ENCODE measurements at places on chromosomes 5 and 9.

- ATAC-seq = no peak
These were observed 21.7 kb downstream of the EXOSC2 start for GRCh38 chr9:130715270-130715669.

- ATAC-seq = no peak
These were observed 557.9 kb upstream of the GRAMD2B start for GRCh38 chr5:125865166-125865815.

- ATAC-seq = no peak
These were observed 94.2 kb downstream of the TLE4 start for GRCh38 chr9:79665931-79666330.

DNA sequence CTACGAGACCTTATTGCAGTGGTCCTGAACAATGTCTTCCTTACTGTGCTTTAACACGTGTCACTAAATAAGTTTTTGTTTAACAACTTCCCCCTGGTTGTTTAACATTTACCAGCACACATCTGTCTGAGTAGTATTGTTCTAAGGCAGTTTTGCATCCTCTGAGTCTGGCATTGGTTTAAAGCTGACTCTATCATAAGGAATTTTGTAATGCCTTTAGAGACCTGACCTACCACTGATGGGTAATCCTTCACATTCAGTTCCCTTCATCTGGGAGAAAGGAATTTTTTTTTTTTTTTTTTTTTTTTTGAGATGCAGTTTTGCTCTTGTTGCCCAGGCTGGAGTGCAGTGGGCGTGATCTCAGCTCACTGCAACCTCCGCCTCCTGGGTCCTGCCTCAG, 20.0 kb upstream of the PCAT7 start:
- peak; percentile 42 for ATAC-seq

DNA sequence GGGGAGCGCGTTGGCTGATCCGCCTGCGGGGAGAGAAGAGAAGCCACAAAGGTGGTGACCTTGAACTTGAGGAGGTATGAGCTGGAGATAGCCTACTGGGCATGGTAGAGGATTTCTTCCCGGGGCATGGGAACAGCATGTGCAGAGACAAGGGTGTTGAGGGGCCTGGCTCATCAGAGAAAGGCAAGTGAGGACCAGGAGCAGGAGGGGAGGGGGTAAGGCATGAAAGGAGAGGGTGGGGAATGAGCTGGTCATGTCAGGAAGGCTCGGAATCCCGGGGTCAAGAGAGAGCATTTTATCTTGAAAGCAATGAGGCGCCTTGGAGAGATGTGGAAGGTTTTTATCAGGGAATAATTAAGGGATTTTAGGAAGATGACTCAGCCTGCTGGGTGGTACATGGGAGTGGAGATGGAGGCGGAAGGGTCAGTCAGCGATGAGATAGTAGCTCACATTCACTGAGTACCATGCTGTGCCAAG, 121.1 kb downstream of the LHX2 start:
- peak; percentile 55 for ATAC-seq

DNA sequence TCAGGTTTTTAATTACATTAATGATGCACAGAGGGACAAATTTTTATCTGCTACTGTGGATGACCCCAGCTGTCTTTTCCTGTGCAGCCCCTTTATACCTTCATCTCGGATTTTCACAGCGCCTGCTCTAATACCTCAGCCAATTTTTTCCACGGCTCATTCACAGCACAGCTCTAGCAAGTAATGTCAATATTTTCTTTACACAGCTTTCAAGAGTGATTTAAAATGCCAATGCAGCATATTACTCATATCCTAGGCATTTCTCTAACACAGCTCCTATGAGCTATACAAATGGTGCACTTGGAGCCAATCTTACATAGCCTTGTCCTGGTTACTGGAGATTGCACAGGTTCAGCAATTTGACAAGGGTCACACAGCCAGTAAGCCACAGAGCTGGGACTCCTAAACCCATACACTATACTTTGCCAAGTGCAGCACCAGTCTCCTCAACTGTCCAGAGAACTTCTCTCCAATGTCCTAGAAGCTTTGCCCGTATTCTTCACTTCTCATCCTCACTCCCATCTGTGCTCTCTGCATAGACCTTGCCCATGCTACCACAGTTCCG, 661.8 kb downstream of the DTWD2 start:
- no peak for ATAC-seq

DNA sequence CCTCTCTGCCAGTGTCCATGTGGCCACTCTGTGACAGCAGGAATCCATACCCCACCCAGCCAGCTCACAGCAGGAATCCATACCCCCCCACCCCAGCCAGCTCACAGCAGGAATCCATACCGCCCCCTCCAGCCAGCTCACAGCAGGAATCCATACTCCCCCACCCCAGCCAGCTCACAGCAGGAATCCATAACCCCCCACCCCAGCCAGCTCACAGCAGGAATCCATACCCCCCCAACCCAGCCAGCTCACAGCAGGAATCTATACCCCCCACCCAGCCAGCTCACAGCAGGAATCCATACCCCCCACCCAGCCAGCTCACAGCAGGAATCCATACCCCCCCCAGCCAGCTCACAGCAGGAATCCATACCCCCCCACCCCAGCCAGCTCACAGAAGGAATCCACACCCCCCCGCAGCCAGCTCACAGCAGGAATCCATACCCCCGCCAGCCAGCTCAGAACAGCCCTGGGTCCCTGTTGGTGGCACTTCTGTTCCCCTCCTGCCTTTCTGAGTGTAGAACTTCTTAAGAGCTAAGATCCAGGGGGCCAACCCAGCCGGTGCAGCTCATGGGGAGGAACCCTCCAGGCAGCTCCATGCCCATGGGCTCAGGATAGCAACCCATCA, 8.4 kb upstream of the RXRA start:
- peak; percentile 6 for ATAC-seq

DNA sequence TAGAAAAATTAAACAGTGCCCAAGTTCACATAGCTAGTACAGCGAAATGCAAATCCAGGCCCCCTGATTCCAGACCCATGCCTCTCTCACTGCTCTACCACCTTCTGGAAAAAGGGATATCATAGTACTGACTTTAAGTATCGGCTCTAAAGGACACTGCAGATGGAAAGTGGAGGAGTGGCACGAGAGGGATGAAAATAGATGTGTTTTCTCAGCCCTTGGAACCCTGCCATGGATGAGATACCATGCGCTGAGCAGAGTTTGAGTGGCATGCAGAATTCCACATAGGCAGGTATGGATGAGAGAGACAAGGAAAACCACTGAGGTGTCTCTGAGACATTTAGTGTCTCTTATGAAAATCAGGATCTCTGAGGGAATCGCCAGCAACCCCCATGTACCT, 18.8 kb downstream of the CKMT2 start:
- ATAC-seq = no peak

- ATAC-seq = no peak
These were observed 297.9 kb downstream of the MED10 start for GRCh38 chr5:6080436-6080835.

All from SK-N-SH treated with all-trans-retinoic acid at 6 μM for 48 hours (cell line).